ENCODE measurements at places on chromosomes 13 and 19. TPM values are rescaled to one million over a fixed set of nuclear protein-coding genes. Genes with fewer than 3 reads are reported as not detected.
A peak's percentile ranks its signal among the peaks of the same experiment; 100 is the strongest.

Gene SIAH3
- total RNA-seq, result 0.06 TPM

Gene NLRP11
- not detected for total RNA-seq

Gene TEX101
- 0.35 TPM for total RNA-seq

GRCh38 chr13:60150538-60150937 is 13.2 kb downstream of the DIAPH3 start:
- no peak for DNase-seq

GRCh38 chr19:4578552-4579248 is 19.2 kb upstream of the SEMA6B start:
- DNase-seq, result no peak

GRCh38 chr13:39776439-39776838 is 121.0 kb downstream of the COG6 start:
- no peak for DNase-seq

DNA sequence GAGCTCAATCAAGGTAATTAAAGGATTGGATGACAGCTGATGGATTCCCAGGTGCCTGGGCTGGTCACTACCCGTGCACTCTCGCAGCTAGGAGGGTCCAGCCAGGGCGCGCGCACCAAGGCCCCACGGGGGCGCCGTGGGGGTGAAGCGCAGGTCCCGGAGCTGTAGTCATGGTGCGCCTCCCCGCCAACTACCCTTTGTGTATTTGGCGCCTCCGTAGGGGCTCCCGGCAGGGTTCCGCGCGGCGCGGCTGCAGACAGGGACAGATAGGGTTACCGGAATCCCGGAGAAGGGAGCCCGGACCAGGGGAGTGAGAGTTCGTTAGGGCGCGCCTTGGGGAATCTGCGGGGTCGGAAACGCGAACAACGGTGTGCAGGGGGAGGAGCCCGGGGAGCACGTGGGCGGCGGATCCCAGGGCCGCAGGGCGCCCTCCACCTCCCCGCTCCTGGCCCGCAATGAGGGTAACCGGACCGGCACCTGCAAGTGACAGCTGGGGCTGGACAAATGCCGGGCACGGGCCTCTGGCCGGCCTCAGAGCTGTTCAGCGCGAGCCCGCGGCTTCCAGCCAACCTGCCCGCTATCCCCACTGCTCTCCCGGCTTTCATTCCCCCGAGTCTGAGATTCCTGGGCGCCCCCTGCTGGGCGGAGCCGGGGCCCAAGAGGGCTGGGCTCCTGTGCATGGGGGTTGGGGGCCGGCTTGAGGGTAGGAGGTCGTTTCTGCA is 3.4 kb upstream of the PRAM1 start:
- peak; percentile 79 for DNase-seq

Data from mucosa of descending colon (tissue), 3 donors.